Esophagus mucosa (tissue), 1 donor: ENCODE measurements at places on chromosomes 16 and 17.

DNA sequence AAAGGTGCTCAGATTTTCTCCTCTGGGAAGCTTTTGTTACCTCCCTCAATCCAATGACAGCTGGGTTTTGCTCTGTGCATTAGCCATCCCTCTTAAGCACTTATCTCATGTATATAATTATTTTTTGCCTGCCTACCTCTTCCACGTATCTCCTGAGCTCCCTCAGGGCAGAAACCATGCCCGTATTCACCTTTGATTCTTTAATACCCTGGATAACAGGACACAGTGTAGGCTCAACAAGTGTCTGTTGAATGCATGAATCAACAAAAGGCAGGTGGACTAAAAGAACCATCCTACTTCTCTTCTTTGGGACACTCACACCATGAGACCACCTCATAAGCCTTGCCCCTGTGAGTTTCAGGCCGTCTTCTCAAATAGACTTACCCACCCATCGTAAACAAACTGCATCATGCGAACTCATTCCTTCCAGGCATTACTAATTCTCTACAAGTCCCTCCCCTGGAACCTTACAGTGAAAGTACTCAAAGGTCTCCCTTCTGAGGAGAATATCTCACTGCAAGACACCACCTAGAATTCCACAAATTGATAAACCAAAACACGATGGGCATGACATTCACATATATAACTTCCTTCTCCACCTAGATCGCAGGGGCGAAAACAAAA is 3.2 kb downstream of the ARHGAP17 start:
- no peak for ATAC-seq

- no peak for ATAC-seq
These were observed 40.0 kb downstream of the MAPT start for GRCh38 chr17:45934044-45934979.

DNA sequence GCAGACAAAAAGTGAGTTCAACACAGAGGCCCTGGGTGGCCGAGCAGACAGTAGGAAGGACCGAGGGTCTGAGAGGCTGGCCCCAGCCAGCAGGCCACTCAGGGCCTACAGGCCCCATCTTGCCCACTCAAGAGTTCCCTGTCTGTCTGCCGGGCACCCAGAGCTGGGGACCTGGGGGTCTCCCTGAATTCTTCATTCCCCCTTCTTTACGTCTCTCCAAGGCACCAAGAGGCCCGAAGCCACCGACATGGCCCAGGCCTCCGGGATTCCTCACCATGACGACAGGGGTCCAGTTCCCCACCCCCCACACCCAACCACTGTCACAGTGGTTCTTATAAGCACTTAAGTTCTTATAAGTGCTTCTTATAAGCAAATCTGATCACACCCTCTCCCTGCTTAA is 49.2 kb downstream of the NOS2 start:
- no peak for ATAC-seq

GRCh38 chr16:72042157-72042660 is 12.1 kb upstream of the HP start:
- ATAC-seq, result peak; percentile 22

- peak; percentile 64 for ATAC-seq
These were observed 36.1 kb downstream of the WNT3 start for GRCh38 chr17:46782250-46782953.

DNA sequence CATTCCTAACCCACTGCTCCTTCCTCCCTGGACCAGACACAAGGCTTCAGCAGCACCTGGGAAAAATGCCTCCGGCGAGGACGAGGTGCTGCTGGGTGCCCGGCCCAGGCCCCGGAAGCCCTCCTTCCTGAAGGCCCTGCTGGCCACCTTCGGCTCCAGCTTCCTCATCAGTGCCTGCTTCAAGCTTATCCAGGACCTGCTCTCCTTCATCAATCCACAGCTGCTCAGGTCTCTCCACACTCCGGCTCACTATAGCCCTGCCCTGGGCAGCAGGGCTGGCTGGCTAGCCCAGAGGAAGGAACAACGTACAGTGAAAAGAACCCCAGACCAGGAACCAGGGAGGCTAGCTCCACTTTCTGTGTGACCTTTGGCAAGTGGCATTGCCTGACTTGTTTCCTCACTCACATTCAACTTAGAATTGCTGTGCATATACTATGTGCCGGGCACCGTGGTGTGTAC is 26.2 kb downstream of the ABCC3 start:
- ATAC-seq, result no peak

DNA sequence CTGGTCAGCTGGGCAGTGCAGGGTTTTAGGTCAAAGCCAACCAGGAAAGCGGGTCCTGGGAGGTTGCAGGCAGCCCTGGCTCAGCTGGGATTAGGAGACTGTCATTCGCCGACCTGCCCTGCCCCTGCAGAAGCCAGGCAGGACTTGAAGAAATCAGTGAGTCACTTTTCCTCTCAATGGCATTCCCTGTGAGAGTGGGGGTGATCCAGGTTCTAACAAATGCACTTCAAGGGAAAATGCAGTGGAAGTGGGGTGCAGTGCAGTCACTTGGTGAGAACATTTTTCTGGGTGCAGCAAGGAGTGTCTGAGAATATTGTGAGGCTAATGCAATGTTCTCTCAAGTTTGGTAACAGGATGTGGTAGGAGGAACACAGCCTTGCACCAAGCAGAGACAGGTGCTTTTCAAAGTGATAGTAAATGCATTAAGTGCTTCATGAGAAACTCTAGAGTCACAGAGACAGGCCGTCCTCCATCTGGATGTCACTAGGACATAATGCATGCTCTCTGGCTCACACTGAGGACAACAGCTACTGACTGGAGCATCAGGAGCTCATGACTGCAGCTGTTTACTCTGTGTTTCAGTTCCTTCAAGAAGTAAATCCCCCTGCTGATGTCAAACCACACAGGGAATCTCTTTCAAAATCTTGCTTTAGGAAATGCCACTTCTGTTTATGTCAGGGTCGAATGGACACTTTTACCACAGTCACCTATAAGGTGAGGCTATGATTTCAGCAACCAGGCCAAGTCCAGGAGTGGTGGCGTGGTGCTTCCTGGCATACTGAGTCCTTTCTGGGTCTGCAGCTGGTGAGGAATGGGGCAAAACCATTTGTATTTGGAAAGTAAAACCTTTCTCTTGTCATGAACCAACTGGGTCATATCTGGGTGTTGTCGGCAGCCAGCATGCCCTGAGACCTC is 16.7 kb downstream of the CDK5R1 start:
- peak; percentile 80 for ATAC-seq

GRCh38 chr17:81134064-81134781 is 31.1 kb upstream of the PVALEF start:
- no peak for ATAC-seq

- ATAC-seq, result no peak
These were observed 88.6 kb downstream of the NTN1 start for GRCh38 chr17:9109933-9110332.

DNA sequence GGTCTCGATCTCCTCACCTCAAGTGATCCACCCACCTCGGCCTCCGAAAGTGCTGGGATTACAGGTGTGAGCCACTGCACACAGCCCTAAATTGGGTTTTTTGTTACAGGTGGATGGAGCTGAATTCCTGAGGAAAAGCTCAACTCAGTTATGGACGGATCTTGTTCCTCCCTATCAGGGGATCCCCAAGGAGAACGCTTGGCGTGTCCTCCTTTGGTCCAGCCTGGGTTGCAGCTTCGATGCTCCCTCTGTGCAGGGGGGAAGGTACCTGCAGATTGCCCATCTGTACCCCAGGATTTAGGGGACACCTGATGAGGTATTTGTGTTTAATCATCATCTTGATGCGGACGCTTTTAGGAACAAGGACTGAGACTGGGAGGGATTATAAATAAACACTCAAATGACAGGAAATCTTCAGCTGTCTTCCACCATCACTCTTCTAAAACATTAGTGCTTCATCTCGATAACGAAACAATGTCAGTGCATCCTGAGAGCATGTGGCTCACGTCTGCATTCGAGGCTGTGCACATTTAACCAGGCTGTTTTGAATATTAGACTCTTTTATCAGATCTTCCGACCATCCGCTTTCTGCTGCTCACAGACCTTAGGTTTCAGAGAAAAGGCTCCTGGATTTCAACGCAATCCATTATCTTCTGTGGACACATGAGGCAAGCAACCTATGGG is 18.2 kb upstream of the MEIOB start:
- ATAC-seq, result no peak

GRCh38 chr17:47735139-47735464 is 2.1 kb downstream of the TBX21 start:
- ATAC-seq, result no peak

DNA sequence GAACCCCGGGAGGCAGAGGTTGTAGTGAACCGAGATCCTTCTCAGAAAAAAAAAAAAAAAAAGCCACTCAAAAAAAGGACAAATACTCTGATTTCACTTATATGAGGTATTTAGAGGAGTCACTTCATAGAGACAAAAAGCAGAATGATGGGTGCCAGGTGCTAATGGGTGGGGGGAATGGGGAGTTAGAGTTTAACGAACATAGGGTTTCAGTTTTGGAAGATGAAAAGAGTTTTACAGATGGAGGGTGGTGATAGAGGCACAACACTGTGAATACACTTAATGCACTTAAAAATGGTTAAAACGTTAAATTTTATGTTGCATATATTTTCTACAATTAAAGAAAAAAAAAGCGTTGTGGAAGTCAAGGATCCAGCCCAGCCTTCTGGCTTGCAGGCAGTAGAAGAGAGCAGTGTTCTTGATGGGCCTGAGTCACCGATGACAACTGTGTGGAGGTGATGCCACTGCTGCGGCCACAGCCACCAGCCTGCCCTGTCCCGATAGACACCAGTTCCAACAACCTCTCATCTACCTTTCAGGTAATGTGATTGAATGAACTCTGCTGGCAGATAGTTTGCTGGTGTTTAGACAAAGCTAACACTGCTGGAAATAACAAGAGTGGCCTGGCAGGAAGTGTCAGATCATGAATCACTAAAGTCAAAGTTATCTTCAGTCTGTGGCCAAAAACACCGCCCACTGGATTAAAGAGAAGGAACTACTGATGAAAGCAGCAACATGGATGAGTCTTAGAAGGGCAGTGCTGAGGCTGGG is 49.9 kb upstream of the COX10 start:
- ATAC-seq, result peak; percentile 92

- no peak for ATAC-seq
These were observed 152.9 kb downstream of the CBLN1 start for GRCh38 chr16:49128740-49129139.

DNA sequence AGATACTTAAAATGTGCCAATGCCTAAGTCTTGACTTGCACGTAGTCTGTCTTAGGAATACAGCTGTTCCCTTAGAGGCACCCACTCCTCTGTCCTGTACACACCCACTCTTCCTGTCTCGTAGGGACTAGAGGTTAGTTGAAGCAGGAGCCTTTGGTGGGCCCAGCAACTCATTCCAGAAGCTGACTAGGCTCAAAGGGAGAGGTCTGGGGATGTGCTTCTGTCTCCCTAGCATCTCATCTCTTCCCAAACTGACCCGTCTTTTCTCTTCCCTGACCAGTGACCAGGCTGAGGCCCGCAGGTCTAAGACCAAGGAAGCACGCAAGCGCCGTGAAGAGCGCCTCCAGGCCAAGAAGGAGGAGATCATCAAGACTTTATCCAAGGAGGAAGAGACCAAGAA is 4.2 kb downstream of the RPL19 start:
- ATAC-seq, result no peak

GRCh38 chr17:3575511-3575910 is 17.9 kb upstream of the TRPV3 start:
- no peak for ATAC-seq

GRCh38 chr17:47621293-47622179 is 28.2 kb upstream of the KPNB1 start:
- peak; percentile 47 for ATAC-seq

GRCh38 chr17:68102318-68102758 is 66.8 kb downstream of the KPNA2 start:
- peak; percentile 47 for ATAC-seq

- ATAC-seq, result no peak
These were observed 149.5 kb downstream of the TRIM37 start for GRCh38 chr17:58956997-58957724.

DNA sequence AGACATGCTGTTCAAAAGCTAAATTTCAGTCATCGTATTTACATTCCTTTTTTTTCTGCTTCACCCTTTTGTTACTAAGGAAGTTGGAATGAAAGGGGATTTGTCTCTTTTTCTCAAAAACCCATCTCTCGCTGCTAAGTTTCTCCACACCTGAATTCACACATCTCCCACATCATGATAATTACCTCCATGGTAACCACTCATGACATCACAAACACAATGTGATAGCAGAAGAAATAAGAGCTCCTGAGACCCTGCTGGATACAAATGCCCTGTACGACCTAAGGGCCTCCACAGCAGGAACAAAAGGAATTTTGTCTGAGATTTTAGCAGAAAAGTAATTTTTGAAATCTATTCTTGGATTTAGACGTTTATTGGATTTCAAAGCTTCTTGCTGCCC is 82.6 kb upstream of the GNAO1 start:
- ATAC-seq, result no peak

DNA sequence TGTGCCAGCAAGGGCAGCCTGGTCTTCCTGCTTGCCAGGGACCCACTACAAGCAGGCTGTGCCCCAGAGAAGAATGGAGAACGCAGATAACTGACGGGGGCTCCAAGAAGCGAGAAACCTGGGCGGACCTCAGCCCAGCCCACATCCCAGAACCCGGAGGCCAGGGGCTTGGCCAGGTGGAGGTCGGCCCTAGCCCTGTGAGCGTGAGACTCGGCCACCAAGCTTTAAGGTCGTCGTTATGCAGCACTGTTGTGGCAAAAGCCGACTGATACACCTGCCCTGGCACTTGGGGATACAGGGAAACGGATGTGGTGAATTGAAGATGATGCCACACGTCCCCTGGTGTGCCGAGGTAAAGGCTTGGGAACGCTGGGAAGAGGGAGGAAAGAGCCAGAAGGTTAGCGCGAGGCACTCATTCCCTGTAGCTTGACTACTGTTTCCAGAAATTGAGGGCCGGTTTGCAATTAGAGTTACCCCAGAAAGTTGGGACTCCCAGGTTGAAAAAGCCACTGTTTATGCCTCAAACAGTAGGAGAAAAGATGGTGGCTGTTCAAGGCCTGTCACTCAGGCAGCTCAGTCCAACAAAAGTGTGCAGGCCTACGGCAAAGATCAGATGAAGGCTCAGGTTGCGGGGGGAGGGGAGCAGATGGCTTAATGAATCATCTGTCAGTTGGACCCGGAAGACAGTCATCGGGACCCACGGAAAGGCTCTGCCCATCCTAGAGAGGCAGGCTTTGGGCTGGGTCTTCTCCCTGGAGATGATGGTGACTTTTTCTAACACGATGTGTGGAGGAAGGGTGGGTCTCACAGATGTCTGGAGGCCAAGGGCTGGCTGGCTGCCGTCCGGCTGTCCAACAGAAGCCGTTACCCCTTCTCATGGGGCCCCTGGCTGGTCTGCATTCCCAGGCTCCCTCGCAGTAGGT is 45.6 kb upstream of the BAHCC1 start:
- no peak for ATAC-seq

DNA sequence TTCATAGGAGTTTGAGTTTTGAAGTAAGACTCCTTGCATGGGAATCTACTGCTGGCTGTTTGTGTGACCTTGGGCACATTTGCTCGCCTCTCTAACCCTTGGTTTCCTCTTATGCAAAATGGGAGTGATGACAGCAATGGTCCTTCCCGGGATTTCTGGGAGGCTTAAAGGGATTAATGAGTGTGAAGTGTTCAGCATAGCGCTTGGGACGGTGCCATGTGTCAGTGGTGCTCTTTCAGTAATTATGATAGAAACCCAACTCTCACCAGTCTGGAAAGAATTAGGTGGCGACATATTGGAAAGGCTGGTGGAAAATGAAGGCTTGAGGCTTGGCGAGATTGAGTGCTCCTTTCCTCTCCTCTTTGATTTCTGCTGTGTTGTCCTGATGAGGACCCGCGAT is 429.2 kb upstream of the EEF2KMT start:
- no peak for ATAC-seq

- no peak for ATAC-seq
These were observed 20.2 kb downstream of the LYRM1 start for GRCh38 chr16:20920799-20921198.
